Breast epithelium (tissue), 4 donors: ENCODE measurements at places on chromosomes 6 and 20. TPM values are rescaled to one million over a fixed set of nuclear protein-coding genes. Genes with fewer than 3 reads are reported as not detected.

DNA sequence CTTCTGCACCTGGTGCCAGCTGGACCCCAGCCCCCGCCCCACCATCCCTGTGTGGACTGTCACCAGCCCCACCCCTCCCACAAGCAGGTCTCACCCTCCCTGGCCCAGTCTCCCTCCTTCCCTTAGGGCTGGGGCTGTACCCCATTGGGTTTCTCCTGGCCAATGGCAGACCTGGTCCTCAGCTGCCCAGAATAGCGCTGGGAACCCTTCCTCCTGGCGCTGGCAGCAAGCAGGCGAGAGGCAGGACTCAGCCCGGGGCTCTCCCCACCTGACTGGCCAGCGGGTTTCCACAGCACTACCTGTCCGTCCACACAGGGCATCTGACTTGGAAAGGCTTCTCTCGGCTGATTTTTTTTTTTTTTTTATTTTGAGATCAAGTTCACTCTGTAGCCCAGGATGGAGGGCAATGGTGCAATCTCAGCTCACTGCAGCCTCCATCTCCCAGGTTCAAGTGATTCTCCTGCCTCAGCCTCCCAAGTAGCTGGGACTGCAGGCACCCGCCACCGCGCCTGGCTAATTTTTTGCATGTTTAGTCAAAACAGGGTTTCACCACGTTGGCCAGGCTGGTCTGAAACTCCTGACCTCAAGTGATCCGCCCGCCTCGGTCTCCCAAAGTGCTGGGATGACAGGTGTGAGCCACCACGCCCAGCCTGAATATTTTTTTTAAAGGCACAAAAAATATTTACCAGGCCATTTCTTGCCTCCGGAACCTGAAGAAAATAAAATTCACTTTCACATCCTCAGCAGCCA, 21.6 kb upstream of the CHRNA4 start:
- DNase-seq, result no peak

DNA sequence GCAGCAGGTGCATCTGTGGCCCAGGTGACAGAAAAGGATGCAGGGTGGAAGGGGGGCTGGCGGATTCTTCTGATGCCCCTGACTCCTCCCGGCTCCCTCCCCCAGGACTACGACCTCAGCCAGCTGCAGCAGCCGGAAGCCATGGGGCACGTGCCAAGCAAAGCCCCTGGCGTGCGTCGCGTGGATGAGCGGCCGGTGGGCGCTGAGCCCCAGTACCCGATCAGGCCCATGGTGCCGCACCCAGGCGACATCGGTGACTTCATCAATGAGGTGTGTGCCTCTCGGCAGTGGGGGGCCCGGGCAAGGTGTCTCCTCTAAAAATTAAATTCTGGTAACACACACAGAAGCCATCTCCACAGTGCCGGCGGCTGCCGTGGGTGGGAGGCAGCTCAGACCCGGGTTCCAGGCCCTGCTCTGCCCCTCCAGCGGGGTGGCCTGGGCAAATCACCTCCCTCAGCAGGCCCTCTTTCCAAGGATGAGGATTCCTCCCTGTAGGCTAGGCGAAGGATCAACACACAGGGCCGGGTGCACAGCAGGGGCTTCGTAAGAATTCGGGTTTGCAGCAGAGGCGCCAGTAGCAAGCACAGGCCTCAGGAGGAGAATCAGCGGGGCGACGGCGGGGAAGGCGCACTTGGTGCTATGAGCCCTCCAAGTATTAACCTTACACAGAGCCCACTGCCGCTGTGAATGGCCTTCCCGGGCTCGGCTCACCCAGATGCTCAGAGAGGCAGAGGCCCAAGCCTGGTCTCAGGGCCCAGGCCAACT, 131.5 kb downstream of the TAF4 start:
- DNase-seq, result no peak

DNA sequence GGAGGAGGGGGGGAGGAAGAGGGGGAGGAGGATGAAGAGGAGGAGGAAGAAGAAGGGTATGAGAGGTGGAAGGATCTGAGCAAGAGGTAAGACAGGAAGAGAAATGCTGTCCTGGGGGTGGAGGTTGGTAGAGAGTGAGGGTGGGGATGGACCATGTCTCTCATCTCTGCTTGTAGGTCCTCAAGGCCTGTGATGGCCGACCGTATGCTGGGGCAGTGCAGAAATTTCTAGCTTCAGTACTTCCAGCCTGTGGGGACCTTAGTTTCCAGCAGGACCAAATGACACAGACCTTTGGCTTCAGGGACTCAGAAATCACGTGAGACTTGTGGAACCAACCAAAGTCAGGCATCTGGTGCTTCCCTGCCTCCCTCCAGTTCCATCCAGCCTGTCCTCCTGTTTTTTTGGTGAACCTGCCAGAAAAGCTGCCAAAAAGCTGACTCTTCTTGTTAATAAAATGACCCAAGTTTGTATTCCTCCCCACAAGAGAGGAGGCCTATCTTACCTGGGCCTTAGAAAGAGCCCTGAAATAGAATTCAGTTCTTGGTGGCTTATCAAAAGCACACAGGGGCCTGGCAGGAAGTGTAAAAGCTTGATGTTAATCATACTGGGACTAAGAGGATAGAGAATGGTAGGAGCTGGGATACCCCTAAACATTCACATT, 2.5 kb upstream of the C4A start:
- DNase-seq, result no peak

DNA sequence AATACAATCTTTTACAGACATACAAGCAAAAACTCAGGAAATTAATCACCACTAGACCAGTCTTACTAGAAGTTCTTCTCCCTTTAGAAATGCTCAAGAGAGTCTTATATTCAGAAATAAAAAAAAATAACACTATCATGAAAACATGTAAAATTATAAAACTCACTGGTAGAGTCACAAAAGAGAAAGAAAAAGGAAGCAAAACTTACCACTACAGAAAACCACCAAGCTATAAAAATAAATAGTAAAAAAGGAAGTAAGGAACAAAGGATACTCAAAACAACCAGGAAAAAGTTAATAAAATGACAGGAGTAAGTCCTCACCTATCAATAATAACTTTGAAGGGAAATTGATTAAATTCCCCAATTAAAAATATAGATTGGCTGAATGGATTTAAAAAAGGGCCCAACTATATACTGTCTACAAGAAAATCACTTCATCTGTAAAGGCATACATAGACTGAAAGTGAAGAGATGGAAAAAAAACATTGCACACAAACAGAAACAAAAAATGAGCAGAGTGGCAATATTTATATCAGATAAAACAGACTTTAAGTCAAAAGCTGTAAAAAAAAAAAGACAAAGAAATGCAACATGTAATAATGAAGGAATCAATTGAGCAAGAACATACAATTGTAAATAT, 489.5 kb downstream of the KIF16B start:
- no peak for DNase-seq

DNA sequence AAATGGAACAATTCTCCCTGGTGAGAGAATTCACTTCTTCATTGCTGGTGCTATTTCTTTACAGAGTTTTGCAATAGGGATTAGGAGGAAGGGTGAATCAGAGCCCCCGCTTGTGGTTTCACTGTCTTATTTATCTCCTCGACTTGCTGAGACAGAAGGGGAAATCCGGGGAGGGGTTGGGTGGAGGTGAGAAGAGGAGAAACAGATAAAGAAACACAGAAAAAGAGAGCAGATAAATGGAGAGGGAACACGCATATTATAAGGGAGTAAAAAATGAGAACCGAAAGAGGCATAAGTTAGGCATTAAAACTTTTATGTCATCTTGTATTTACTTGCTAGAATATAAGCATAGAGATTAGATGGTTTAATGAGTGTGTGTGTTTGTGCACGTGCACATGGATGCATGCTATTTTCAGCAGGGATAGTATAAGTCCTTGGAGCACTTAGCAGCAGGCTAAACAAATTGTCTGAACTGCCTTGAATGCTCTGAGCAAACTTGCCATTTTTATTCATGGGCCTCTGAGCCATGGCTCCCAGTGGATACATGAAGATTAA, 105.0 kb downstream of the OLIG3 start:
- no peak for DNase-seq

GRCh38 chr20:50470264-50470858, 39.8 kb upstream of the PTPN1 start:
- DNase-seq, result no peak

DNA sequence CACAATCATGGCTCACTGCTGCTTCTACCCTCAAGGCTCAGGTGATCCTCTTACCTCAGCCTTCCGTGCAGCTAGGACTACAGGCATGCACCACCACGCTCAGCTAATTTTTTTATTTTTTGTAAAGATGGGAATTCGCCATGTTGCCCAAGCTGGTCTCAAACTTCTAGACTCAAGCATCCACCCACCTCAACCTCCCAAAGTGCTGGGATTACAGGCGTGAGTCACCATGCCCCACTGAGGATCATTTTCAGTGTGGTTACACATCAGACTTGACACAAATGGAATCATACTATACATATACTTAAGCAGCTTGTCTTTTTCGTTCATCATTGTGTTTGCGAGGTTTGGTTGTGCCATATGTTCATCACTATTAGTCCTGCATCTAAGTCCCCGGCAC, 26.6 kb downstream of the ZC3H12D start:
- DNase-seq, result no peak

Gene VNN1
- 0.98 TPM for total RNA-seq

DNA sequence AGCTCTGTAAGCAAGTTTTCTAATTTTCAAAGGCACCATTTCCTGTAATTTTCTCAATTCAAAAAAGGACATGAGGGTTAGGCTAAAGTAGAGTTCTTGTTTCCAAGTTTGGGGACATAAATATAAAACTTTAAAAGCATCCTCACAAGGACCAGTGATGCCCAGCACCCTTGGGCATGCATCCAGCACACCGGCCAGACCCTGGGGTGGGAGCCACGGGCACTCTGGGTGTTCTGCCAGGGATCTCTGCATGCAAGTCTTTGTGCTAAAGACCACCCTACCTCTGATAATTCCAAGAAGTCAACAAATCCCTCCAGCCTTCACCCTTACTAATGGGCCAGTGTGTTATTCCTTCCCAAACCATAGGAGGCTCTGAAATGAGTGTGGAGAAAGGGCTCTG, 46.5 kb downstream of the PLCG1 start:
- DNase-seq, result no peak

Gene EYS
- total RNA-seq, result 1.3 TPM

DNA sequence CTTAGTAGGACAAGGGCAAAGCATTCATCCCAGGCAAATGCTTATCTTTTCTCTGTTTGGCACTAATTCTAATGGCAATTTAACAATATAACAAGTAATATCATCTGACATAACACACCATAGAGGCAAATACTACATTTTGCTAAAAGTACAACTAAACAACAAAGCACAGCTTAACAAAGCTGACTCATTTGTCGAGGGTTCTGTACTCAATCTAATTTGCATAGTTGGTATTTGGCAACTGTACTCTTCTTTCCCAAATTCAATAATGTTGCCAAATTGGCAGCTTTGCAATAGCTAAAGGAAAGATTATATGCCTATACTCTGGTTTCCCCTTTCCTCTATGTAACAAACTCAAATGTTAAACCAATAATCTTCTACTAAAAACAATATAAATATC, 461.0 kb downstream of the PKHD1 start:
- no peak for DNase-seq

- no peak for DNase-seq
Observed at GRCh38 chr20:58875541-58876134, 23.1 kb downstream of the GNAS start.

GRCh38 chr6:33175436-33176069, 16.7 kb downstream of the COL11A2 start:
- DNase-seq, result no peak

DNA sequence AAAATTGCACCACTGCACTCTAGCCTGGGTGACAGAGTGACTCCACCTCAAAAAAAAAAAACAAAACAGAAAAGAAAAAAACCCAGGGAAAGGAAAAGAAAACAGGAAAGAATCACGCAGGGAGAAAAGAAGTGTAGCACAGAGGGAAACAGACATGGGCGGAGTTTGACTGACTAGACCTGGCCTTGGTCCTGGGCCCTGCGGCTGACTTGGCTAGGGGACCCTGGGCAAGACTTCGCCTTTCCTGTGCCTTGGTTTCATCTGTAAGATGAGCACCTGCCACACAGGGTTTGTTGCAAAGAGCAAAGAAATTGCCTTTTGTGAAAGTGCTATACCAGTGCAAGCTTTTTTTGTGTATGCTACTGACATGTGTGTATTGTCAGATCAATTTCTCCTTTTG, 71.3 kb upstream of the KCNG1 start:
- DNase-seq, result no peak

DNA sequence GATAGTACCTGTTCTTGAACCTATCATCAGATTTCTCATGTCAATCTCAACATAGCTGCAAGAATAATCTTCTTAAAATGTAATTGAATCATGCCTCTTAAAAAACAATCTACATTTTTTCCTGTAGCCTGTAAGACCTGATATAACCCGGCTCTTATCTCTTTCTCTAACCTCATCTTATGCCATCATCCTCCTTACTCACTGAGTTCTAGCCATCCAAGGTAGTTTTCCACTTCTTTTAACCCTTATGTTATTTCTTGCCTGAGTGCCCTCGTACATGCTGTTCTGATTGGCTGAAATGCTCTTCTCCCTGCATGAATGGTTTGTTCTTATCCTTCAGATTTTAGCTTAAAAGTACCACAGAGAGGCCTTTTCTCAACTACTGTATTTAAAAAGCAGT, 16.4 kb downstream of the SLC17A5 start:
- no peak for DNase-seq

- DNase-seq, result no peak
Observed at GRCh38 chr6:14871221-14871620, 374.6 kb upstream of the JARID2 start.

- peak; percentile 57 for DNase-seq
Observed at GRCh38 chr20:50588034-50588736, 78.0 kb downstream of the PTPN1 start.

DNA sequence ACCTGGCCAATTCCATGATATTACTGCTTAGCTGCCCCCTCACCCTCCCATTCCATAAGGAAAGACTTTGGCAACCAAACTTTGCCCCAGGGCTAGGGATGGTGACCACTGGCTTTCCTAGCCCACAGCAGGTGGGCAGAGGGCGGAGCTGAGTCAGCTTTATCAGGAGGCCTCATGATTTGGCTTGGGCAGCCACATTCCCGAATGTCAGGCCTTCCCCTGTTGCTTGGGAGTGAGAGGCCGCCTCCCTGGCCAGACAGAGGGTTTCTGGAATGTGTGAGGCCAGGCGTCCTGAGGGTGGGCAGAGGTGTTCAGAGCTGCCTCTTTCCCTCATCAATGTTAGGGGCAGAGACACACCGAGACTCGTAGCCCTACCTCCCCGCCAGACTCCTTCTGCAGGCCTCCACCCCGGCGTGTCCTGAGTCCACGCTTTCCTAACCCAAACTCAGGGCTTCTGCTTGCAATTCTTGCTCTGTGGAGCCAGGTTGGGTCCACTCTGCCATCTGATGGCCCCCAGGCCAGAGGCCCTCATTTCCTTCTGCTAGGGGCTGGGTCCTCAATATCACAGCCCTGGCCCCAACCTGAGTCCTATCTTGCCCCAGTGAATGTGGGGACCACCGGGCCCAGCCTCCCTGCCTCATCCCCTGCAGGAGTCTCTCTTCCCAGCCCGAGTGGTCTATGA, 19.3 kb downstream of the UQCC2 start:
- no peak for DNase-seq

Gene HLA-DRB1
- 28.2 TPM for total RNA-seq

Gene ANGPT4
- total RNA-seq, result 1.0 TPM

Gene CFAP61
- total RNA-seq, result 0.59 TPM

DNA sequence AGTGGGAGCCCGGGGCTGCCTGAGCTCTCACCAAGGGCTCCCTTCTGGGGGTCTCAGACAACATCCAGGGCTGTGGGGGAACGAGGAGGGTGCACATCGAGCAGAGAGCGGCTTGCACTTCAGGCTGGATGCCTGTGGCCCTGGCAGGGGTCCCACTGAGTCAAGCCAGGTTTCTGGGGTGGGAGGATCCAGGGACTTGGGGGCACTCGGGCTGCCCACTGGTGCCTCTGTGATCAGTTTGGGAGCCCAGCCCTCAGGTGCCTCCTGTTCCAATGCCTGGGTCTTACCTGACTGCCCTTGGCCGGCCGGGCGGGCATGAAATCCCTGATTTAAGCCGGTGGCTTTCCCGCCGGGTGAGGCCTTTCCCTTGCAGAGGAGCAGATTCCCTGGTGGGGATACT, 470 bp downstream of the COL20A1 start:
- no peak for DNase-seq

Gene SLC22A3
- 5.9 TPM for total RNA-seq
